Mucosa of gallbladder (tissue), 1 donor: ENCODE measurements at places on chromosomes 16 and 17.

DNA sequence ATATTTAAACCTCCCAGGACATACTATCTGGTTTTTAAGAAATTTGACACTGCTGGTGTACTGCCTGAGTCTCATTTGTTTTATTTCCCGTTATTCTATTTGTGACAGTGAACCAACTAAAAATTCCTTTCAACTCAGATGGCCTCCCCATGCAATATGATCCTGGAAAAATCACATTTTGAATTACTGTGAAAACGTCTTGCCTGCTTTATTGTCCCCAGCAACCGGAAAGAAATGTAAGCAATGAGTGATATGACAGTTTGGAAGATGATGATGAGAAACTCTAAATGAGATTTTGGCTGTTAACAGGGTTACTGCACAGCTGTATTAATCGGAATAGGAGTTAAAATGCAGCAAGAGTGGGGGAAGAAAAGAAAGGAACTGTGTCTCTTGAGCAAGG is 590.7 kb upstream of the CDH5 start:
- no peak for DNase-seq

GRCh38 chr16:66996324-66996982 is 8.1 kb downstream of the CES4A start:
- DNase-seq, result peak; percentile 80

DNA sequence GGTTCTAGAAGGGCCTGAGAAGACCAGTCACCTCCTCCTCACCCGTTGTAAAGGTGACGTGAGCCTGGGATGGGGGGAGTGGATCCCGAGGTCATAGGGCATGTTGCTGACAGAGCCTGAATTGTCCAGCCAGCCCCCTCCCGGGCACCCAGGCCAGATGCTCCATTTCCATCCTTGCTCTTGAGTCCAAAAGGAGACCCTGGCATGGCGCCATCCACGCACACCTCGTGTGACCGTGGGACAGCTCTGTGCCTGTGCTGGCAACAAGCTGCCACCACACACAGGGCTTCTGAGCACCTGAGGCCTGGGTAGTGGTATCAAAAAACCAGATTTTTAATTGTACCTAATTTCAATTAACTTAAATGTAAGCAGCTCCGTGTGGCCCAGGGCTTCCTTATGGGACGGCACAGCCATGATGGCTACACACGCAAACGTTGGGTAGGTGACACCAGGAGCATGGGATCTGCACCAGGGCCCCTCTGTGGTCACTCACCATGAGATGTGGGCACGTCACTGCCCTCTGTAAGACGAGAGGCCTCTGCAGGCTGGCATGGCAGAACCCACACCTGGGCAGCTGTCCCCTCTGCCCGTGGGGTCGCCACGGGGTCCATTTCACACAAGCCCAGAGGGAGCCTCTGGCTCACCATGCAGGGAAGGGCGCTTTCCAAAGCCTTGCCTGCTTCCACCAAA is 37.6 kb upstream of the ZNF469 start:
- DNase-seq, result no peak

DNA sequence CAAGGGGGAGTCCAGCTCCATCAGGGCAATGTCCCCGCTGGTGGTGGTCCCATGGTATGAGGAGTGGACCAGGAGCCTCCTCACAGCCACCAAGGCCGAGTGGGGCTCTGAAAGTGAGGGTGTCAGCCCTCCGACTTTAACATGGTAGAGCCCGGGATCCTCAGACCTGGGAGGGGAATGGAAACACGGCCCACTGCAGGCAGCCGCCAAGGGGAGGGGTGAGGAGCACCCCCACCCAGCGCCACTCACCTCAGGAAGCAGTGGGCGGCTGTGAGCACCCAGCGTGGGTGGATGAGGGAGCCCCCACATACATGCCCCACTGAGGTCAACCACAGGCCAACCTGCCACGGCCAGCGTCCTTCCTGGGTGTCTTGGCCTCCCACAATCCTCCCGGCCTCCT is 10.8 kb downstream of the ZG16B start:
- DNase-seq, result no peak

DNA sequence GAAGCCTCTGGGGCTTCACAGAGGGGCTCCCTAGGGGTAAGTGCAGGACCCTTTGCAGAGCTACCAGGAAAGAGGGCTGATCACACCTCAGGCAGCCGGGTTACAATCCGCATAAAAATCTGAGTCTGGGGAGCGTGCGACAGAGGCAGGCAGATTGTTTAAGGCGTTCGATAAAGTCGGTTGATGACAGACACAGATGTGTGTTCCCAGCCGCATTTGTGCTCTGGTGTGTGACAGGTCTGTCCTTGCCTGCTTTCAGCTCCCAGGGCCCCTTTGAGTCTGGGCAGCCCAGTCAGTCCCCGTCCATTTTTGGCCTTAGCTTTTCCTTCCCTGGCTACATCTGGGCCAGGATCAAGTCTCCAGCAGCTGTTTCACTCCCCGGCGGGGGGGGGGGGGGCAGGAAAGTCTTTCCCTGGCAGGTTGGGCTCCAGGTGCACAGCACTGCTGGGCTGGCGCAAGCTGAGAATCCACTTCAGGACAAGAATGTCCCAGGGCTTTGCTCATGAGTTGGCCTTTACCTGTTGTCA is 1.3 kb upstream of the ZACN start:
- DNase-seq, result no peak

DNA sequence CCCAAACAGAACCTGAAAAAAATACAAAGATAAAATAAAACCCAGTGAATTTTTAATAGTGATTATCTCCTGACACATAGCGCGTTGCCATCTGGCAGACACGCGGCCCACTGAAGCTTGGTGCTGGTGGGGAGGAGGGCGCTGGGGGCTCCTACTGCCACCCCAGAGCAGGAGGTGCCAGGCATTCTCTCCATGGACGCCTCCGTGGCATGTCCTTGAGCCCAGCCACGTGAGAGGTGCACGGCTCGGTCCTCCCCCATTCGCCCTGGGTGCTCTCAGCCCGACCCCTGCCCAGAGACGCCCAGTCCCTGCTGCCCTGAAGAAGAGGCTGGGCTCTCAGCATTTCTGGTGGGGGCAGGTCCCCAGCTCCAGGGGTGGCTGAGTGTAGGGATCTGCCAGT is 142.2 kb upstream of the GSE1 start:
- no peak for DNase-seq

DNA sequence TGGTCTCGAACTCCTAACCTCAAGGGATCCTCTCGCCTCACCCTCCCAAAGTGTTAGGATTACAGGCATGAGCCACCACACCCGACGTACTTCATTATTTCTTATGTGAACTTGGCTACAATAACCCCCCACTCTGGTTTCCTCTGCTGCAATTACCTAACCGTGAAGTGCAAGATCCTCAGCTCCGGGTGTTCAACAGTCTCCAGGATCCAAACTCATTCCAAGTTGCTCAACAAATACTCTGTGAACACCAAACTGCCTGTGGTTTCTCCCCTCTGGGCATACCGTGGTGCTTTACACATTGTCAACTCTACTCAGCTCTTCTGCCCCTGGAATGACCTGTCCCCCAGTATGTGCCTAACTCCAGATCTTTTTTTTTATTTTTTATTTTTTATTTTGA is 6.8 kb upstream of the SULT1A1 start:
- no peak for DNase-seq

GRCh38 chr17:1882836-1883235 is 53.0 kb downstream of the RPA1 start:
- peak; percentile 17 for DNase-seq

- no peak for DNase-seq
Measured at GRCh38 chr17:43952351-43952723, 1.4 kb downstream of the PYY start.

DNA sequence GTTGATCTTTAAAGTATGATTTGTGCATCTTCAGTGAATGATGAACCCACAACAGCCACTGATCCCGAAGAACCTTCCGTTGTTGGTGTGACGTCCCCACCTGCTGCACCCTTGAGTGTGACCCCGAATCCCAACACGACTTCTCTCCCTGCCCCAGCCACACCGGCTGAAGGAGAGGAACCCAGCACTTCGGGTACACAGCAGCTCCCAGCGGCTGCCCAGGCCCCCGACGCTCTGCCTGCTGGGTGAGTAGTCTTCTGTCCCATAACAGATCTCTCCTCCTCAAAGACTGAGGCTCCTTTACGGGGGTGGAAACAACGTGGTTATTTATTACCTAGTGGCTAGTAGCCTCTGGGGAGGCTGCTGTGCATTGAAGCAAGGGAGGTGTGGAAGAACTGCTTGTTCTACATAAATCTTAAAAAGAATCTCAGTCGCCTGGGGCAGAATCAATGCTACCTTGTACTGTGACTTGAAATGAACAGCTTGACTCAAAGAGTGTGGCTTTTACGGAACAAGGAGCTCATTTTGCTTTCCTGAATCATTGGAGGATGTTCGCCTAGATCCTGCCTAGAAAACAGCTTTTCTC is 63.0 kb upstream of the CLEC18A start:
- no peak for DNase-seq

DNA sequence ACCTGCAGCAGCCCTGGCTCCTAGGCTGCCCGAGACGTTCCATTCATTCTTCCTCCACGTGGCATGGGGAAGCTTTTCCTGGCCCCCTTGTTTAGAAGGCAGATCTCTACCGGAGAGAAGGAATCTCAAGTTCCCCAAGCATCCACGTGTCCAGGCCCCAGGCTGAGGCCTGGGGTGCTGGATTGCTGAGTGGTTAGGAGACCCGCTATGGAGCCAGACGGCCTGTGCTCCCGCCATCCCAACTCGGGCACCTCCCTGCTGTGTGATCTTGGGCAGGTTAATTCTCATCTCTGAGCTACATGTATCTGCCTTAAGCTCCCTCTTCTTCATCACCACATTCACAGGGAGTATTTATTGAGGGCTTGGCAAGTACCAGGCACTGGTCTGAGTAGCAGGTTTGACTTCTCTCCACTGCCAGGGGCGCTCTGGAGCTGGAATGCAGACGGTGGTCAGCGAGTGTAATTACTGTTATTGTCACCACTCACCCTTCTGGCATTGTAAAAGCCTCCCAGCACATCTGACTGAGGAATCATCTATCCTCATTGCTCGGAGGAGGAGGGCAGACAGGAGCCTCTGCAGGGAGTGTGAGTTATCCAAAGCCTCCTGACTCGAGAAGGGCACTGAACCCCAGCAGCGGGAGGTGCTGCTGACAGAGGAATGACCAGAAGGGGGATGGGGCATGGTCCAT is 1.1 kb upstream of the ADGRG1 start:
- DNase-seq, result no peak

DNA sequence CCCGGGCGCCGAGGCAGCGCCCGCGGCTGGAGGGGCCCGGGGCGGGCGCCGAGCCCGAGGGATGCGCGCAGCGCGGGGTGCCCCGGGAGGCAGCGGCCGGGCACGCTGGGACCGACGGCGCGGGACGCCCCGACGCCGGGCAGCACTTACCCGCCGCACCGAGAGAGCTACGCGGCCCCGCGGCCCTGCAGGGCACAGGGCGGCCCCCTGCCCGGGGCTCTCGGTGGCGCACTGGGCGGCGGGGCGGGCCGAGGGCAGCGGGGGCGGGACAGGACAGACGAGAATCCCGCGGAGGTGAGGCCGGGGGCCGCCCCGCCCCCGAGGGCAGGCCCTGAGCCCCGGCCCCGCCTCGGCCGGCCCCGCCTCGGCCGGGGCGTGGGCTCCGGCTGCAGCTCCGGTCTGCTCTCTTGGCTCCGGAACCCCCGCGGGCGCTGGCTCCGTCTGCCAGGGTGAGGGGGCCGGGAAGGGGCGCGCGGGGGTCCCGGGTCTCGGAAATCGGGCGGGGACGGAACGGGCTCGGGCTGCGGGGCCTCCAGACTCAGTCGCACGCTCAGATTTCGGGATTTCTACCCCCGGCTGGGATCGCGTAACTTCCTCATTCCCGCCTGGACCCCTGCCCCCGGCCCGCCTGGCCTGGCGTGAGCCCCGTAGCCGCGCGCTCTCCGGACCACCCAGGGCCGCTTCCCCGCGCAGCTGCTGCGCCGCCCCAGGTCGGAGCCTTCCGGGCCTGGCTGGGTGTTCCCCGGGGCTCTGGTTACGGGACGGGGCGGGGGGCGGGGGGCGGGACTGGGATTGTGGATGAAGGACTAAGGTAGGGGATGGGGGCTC is at the start of gene PLD2:
PLD2 (plus strand) TSS at position 376 of the 828 bp plus-strand sequence. CDS start 621 bp downstream, outside the sequence.
- peak; percentile 82 for DNase-seq

- no peak for DNase-seq
Measured at GRCh38 chr17:73393381-73393780, 81.6 kb upstream of the CDC42EP4 start.

DNA sequence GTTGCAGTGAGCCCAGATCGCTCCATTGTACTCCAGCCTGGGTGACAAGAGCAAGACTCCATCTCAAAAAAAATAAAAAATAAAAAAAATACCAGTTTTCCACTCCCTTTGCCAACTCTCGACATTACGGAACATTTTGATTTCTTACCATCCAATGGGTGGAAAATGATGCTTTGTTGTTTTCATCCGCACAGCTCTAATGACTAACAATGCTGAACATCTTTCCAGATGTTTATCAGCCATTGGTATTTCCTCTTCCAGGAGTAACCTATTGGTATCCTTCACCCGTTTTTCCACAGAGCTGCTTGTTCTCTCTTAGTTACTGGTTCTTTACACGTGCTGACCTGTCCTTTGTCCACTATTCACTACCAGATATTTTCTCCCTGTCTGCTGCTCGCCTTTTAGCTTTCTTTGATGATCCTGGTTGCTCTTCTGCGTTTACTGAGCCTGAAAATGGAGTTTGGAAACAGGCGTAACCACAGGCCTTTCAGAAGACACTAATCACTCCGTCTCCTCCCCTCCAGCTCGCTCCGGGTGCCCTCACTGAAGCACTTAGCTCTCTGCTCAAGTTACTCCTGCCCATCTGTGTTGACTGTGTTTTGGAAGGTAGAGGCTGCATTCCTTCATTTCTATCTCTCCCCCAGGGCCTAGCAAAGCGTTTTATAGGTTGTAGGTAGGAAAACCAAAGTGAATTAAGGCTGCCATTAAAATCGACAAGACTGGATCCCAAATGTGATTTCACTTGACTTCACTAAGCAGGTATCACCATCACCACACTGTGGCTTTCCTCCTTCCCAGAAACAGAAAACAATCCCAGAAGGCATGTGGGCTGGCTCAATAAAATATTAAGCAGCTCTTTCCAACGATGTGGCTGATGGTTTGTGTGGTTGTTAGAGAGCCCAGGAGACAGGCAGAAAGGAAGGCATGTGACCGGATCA is 8.9 kb downstream of the SHPK start:
- DNase-seq, result no peak

DNA sequence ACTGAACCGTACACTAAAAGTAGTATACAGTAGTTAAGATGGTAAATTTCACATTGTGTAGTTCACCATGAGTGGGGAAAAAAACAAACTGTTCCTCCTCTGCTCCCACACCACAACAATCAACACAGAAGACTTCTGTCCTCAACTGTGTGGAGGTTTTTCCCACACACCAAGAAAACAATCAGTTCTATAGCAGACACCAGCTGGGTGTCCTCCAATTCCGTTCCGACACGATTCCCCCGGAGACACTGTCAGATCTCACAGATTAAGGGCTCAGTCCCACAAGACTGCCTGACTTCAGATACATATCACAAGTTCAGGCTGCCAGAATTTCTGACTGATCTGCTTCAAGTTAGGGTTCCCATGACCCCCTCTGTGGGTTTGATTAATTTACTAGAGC is 31.8 kb downstream of the BBS2 start:
- no peak for DNase-seq
